ENCODE measurements at places on chromosomes 2 and 18.

GRCh38 chr18:3008541-3008940, 4.4 kb downstream of the LPIN2 start:
- DNase-seq: no peak

DNA sequence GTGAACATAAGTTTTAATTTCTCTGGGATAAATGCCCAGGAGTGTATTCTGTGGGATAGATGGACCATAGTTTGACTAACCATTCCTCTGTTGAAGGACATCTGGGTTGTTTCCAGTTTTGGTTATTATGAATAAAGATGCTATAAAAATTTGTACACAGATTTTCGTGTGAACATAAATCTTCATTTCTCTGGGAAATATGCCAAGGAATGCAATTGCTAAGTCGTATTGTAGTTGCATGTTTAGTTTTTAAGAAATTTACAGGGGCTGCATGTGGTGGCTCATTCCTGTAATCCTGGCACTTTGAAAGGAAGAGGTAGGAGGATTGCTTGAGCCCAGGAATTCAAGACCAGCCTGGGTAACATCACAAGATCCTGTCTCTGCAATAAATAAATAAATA, 6.9 kb upstream of the SLC11A1 start:
- no peak for DNase-seq

DNA sequence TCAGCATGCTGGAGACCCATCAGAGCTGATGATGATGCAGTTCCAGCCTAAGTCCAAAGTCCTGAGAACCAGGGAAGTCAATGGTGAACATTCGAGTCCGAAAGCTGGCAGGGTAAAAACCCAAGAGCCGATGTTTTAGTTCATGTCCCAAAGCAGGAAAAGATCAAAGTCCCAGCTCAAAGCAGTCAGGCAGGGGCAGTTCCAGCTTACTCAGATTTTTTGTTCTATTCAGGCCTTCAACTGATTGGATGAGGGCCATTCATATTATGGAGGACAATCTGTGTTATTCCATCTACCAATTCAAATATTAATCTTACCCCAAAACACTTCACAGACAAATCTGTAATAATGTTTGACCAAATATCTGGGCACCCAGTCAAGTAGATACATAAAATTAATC, 38.3 kb downstream of the DSEL start:
- no peak for DNase-seq

GRCh38 chr2:240466579-240467148, 31.2 kb downstream of the GPC1 start:
- no peak for DNase-seq

DNA sequence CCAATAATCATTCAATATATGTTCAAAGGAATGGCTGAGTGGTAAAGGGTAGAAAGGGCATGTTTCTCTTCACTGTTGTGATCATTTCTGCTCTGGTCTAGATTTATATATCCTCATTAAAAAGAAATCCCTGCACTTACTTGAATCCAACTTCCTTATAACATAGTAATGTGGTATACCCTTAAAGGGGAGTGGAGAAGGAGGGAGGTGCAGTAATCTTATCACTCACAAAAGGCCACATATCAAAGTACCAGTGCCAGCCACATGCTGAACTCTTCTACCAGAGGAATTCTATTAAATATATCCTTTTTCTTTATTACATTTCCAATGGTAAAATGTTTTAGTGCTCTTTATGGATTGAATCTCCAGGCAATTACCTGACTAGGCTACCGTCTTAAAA, 3.3 kb downstream of the KATNAL2 start:
- DNase-seq: no peak

DNA sequence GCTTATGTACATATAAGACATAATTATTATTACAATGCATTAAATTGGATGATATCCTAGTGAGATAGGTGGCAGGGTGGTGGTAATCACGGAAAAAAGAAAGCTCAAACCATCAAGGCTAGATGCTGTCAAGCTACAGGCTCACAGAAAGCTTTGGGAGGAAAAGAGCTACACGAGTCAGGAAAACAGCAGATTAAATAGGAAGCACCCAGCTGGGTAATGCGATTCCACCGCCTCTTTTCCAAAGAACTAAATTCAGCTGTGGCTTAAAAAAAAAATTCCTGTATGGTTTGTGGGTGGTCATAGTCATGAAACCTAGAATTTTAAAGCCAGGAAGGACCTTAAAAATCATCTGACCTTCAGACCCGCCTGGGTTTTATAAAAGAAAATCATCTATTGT, 23.7 kb upstream of the PTPN4 start:
- no peak for DNase-seq
